Activated CD8-positive, alpha-beta memory T cell treated with anti-CD3 and anti-CD28 coated beads, Interleukin-2, amount 50 U/mL, for 48 hours (primary cell): ENCODE measurements at places on chromosomes 5 and 9.

- DNase-seq: no peak
These were observed 58.3 kb upstream of the SEMA6A start for GRCh38 chr5:116632890-116633289.

DNA sequence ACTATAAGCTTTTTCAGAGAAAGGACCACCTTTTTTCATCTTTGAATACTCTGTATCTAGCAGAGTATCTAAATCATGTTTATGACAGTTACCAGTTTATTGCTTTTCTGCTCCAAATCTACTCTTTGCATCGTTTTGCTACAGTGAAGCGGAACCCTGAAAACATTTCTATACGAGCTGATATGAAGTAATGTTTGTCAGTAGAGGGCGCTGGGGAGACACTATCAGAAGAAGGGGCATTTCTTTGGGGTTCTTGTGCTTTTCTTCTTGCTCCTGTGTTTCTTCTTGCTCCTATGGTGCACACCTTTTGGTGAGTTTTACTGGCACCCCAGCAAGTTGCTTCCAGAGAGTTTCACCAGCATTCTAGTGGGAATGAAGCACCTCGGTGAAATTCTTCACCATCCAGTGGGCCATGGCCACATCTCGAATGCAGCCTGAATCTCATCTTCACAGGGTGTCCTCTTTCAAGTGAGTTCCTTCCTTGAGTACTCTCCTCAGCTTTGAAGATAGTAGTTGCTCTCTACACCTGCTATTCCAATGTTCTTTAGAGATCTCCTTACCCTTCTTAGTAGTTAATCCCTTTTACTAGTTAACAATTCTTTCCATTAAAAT is 98.4 kb downstream of the FGF1 start:
- DNase-seq: no peak

DNA sequence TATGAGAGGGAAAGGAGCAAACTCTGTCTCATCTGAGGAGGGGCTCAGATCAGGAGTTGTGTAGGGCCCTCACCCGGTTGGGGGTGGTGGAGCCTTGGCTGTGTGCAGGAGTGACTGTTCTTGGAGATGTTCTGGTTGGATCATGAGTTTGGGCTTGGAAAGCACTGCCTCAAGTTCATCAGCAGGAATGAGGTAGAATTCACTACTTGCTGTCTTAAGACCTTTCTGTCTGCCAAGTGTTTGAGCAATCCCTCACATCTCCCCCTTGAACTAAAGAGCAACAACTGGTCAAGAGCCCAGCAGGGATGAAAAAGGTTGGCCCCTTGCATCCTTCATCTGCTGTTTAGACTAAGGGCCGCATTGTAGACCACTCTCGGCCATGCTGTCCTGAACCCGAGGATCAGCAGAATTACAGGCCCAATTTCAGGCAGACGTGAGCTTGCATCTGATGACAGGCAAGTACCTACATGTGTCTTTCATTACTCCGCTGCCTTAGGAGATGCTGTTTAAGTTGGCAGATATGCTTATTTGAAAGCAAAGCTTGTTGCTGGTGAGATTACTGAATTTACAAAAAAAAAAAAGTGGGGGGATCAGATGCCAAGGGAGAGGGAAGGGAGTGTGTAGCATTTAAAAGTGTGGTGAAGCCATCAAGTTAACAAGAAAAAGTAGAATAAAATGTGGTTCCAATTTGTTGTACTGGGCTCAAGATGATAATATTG is 36.4 kb downstream of the PIK3R1 start:
- no peak for DNase-seq

DNA sequence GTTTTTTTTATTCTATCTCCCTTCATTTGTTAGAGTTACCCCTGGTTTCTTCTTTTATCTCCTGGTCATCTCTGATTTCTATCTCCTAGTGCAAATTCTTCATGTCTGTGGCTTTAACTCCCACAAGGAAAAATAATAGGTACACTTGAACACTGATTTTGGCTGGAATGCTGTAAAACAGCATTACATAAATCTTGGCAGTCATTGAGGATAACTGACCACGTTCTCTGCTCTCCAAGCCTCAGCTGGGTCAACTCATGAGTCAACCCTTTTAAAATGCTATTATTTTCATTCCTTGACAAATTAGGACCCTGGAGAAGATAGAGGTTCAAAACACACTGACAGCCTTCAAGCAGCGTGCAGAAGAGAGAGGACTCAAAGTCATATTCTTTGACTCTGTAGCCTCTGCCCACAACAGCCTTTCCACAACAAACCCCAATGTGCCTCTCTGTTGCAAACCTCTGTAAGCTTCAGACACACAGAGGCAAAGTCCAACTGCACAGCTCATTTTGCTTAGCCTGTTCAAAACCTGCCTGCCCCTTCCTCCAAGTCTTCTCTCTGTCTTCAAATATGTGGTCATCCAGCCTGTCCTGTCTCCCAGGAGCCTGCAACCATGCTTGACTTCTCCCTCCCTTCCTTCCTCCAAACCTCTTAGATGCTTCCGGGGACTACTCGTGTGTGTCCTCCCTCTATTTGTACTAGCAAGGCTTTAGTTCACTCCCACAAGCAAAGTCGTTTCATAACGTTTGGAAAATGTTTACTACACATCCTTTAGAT is 398.4 kb downstream of the MED10 start:
- DNase-seq: no peak

- no peak for DNase-seq
These were observed 204.1 kb downstream of the CDH12 start for GRCh38 chr5:22649074-22649473.

- no peak for DNase-seq
These were observed 282.9 kb downstream of the FER start for GRCh38 chr5:109030360-109031143.

- peak; percentile 55 for DNase-seq
These were observed 33.2 kb downstream of the GRIN3A start for GRCh38 chr9:101705135-101705661.

DNA sequence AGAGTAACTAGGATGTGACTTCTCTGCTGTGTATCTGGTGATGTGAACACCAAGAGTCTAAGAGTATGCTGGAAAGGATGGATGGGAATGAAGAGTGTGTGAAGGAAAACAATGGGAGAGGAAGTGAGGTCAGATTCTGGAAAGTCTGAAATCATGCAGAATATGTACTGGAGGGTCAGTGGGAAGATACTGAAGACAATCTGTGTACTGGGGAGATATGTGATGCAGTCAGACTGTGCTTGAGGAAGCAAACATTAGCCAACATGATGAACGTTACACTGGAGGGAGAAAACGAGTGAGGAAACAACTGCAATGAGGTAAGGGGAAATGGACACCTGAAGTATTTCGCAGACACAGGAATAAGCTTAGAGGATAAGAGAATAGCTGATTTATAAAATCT is 105.7 kb downstream of the NR3C1 start:
- DNase-seq: no peak

DNA sequence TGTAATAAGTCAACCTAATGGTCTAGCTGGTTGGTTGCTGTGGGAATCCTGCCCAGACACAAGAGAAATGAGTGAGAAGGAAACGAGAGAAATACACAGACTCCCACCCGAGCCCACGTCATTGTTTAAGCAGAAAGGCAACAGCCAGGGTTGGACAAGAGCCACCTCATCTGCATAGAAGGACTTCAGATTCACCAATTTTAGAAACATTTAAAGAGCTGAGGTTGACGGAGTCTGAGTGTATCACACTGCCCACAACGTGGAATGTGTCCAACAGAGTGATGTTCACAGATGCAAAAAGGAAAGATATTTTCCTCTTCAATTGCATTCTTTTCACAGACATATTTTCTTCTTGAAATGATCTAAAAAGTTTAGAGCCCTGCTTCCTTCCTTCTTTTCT is 349.5 kb downstream of the AGTPBP1 start:
- DNase-seq: no peak

DNA sequence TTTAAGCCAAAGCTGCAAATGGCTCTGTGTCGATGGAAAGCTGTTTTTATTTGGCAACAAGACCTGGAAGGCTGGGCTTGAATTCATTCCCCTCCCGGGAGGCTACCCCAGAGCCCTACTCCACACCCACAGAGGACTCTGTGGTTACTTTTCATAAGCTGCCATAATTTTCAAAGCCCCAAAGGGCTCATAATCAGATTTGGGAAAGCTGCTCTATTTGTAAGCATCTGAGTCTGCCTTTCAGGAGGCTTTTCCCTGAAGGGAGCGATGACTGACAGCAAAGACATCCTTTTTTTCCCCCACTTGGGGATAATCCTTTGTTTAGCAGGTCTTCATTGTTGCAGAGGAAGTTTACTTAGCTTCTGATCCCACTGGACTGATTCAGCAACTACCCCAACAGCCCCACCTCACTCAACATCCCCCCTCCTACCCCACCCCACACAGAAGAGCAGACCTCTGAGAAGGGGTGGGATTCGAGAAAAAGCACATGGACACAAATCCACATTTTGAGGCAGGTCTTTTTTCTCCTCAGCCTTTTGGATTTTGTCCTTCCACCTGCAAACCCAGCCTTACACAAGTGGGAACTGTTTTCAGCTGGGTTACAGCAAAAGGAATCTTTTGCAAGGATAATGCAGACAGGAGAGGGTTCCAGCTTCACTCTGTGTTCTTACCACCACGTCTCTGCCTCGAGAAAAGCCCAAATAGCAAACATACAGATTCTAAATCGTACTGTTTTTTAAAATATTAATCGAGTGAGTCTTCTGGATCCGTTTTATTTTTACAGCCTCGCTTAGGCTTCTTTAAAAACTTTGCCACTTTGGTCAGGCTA is 244.4 kb upstream of the TUT7 start:
- DNase-seq: no peak

DNA sequence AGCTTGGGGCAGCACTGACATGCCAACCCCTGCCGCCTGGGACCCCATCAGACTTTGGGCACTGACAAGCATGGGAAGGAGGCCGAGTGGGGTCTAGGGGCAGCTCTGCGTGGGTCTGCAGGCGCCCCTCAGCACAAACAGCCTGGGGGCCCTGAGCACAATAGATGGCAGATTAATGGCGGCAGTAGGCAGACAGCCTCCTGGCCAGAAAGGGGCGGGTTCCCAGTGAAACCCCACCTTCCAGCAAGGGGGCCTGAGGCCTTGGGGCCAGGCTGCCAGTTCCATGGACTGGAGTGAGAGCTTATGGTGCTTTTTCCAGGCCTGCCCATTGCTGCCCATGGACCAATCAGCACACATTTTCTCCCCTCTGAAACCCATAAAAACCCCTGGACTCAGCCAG is 2031.2 kb downstream of the EFNA5 start:
- DNase-seq: no peak

- DNase-seq: peak; percentile 26
These were observed 30.4 kb downstream of the AMBP start for GRCh38 chr9:114047717-114048116.
